MCF 10A (cell line): ENCODE measurements at places on chromosomes 3 and 15. TPM values are rescaled to one million over a fixed set of nuclear protein-coding genes. Genes with fewer than 3 reads are reported as not detected.

- no peak for DNase-seq
Measured at GRCh38 chr15:91231703-91232102, 131.6 kb downstream of the SV2B start.

- no peak for DNase-seq
Measured at GRCh38 chr3:195077611-195078540, 193.1 kb downstream of the XXYLT1 start.

GRCh38 chr3:85539232-85539631, 580.4 kb downstream of the CADM2 start:
- no peak for DNase-seq

DNA sequence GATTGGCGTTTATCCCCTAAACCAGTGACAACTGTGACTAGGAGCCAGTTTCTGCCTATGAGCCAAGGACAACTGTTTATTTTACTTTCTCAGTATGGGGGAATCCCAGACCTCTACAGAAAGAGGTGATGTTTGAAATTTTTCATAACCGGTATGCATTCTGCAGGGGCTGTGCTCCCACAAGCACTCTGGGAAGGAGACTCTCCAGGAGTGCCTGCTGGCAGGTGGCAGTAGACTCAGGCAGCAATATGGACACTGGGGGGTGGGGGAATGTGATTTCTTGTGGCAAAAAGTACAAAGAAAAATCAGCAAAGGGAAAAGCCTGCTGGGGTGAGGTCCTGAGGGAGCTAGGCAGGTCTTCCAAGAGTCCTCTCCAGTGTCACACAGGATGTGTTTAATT, 5.9 kb downstream of the TGM4 start:
- no peak for DNase-seq

Gene LXN
- total RNA-seq, result 3.4 and 4.4 TPM in 2 replicates

Gene TMA7
- total RNA-seq, result 356 and 372 TPM in 2 replicates

Gene THSD4
- 36.3 and 38.2 TPM in 2 replicates for total RNA-seq

Gene NISCH
- 60.5 and 69.7 TPM in 2 replicates for total RNA-seq

DNA sequence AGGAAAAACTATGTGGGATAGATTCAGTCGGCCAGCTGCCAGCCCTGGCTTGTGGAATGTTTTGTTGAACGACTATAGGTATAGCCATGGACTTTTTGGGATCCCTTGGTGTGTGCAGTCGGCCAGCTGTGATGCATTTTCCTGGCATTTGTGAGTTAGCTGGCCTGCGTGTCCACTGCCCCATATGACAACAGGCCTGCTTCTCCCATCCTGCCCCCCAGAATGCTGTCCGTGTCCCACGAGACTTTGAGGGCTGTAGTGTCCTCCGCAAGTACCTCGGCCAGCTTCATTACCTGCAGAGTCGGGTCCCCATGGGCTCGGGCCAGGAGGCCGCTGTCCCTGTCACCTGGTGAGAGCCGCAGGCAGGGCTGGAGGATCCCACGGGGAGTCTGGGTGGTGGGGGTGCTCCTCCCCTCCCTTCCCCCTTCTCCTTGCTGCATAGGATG, 23.6 kb downstream of the PTPN23 start:
- no peak for DNase-seq

Gene GOLGA8R
- 3.0 and 5.3 TPM in 2 replicates for total RNA-seq

DNA sequence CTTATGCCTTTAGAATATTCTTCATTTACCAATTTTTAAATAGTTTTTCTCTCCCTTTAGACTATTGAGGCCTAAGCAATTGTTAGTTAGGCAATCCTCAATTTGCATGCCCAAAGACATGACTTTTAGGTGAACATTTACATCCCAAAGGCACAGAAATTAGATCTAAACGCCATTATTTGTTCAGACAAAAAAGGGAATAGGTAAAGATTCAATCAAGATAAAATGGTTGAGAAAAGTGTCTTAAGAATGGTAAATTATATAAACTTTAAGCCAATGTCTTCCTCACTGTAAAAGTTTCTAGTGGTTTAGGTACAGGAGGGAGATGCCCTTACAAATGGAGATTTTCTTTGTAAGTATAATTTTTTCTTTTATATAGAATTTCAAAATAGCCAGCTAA, 50.2 kb upstream of the MME start:
- no peak for DNase-seq

GRCh38 chr3:119322021-119322834, 28.0 kb downstream of the ARHGAP31 start:
- DNase-seq, result peak; percentile 42

DNA sequence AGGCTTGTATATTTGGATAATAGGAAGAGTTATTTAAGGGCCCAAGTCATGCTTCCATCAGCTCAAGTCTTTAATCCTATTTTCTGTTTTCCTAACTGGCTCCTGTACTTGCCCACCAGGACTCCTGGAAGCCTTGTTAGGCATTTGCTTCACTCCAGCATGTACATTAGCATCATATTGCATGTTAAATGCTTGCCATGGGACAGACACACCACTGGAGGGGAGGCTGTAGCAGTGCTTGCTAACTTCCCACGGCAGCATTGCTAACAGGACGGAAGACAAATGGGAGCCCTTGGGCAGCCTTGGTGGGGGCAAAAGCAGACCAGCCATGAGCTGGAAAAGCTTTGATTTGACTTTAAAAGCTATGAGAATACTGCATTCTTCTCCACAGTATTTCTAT, 6.1 kb downstream of the TMOD2 start:
- no peak for DNase-seq

DNA sequence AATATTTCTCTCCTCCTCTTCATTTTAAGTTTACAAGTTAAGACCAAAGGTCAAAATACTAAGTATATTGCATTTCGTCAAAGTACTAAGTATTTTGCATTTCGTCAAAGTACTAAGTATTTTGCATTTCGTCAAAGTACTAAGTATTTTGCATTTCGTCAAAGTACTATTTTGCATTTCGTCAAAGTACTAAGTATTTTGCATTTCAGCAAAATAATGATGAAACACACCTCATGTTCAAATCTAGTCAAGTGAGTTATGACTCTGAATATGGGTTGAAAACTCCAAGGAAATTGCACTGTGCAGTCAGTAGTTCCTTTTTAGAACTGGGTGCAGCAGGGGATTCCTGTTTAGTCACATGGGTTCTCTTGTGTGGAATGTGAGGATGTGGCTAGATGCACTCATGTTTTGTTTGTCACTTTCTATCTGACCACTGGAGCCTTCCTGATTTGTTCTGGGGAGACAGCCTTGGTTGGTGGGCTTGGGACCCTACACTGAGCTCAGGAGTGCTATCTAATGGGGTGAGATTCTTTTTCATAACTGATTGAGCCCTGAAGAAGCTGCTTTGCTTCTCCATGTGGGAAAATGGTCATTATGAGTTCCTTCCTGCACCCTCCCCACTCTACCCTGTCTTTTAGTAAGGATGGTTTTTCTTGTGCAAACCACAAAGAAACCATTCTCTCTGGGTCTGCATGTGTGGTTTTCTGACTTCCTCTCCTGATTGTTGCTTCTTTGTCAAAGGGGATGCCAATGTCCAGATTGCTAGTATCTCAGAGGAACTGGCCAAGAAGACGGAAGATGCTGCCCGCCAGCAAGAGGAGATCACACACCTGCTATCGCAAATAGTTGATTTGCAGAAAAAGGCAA, 73.4 kb downstream of the CCK start:
- no peak for DNase-seq

DNA sequence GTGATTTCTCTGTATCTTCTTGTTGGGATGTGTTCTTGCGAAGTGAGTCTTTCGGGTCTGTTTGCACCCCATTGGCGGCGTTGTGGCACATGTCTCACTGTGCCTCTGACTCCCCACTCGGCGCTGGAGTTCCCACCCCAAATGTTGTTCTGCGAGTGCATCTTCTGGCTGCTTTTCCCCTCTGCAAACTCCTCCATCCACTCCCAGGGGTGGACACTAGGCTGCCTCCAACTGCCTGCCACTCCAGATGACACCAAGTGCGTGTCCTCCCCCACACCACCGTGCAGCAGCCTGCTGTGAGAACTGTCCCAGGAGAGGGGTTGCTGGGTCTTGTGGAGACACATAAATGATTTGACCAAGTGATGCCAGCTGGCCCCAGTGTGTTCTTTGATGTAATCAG, 17.6 kb downstream of the EFCC1 start:
- no peak for DNase-seq

- no peak for DNase-seq
Measured at GRCh38 chr3:133209871-133210550, 171.8 kb downstream of the TMEM108 start.

Gene CMTM8
- total RNA-seq, result 3.2 and 3.8 TPM in 2 replicates

DNA sequence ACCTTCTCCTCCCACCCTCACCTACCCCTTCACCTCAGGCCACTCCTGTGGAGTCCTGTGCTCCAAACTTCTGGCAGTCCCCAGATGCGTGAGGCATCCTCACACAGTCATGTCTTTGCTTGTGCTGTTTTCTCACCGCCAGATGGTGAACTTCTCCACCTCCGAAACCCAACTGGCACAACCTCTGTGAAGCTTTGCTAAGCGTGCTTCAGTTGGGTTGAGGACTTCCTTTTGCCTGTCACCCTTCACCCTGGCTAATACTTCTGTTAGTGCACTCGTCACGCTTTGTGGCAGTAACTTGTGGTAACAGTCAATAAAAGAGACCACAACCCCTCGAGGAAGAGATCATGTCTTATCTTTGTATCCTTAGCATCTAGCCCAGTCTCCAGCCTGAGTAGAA, 42.0 kb upstream of the SKOR1 start:
- DNase-seq, result no peak

DNA sequence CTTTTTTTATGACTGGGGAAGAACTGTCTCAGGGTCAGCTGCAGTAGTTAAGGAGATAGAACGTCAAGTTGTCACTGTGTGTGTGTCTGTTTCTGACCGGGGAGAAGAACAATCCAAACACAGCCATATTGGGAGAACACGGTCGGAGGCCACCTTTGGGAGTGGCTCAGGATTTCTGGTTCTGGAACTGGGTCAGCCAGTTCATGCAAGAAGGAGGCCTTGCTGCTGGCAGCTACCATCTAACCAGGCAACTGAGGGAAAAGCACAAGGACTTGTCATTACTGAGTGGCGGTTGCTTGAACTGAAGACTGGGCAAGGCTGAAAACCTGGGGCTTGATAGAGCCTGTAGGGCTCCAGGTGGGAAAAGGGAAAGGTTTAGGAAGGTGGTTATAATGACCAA, 24.6 kb downstream of the GLDN start:
- no peak for DNase-seq

DNA sequence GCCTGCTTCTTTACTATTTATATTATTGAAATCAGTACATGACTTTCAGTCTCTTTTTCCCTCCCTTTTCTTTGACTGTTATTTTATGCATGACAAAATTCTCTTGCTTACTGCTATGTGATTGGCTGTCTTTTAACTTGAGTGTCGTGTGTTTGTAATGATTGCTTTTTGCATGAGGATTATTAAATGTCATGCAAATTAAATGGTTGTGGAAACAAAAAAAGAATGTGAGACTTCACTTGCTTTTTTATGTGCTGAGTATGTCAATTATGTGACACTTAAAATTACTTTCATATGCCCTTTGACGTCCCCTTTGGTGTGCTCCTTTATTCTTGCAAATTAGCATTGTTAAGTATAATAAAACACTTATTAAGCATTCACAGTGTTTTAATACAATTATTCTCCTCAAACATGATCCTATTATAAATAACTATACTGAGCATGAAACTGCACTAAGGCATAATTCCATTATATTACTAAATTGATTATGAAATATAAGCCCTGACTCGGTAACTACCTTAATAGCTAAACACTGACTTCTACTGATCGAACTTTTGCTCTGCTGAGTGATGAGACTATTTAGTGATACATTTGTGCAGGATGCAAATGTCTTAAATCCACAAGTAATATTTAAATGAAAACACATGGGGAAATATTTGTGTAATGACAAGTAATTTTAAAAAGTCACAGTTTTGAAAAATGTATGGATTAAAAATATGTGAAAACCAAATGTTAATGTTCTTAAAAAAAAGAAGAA, 401.7 kb downstream of the NLGN1 start:
- no peak for DNase-seq

DNA sequence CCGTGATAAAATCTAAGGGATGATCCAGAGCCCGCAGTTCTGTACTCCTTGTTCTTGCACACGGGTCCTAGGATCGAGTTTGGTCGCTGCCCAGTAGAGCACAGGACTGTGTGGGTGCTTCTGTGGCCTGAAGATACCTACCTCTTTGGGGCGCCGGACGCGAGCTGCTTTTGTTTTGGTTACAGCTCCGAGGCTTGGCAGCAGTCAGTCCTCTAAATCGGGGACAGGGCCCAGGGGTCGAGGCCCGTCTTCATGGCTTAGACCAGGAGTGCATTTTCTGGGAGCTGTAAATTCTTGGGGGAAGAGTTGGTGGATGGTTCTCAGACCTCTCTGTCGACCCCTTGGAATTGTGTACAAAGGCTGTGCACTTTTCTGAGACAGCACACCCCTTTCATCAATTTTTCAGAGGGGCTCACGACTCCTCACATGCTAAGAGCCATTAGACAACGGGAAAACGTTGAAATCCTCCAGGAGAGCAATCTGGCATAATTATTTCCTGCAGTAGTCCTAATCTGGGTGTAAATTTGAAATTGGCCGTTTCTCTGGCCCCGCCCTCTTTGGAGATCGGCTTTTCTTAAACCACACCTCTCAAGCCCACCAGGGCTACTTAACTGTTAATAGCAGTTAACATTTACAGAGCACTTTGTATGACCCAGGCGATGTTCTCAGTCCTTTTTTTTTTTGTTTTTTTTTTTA, 928 bp downstream of the CEP97 start:
- DNase-seq, result peak; percentile 26

GRCh38 chr15:91965501-91966193, 112.1 kb downstream of the SLCO3A1 start:
- DNase-seq, result peak; percentile 98
